Left cardiac atrium (tissue), 4 donors: ENCODE measurements at places on chromosomes 11 and 22. TPM values are rescaled to one million over a fixed set of nuclear protein-coding genes. Genes with fewer than 3 reads are reported as not detected.
A peak's percentile ranks its signal among the peaks of the same experiment; 100 is the strongest.

Gene HBD
- not detected for total RNA-seq

Gene LIPT2
- total RNA-seq: 2.0 TPM

Gene HTR3A
- 0.18 TPM for total RNA-seq

Gene SAA4
- 0.94 TPM for total RNA-seq

Gene RASSF10
- total RNA-seq: 0.63 TPM

Gene MAPK8IP1
- 5.0 TPM for total RNA-seq

Gene ASCL2
- 0.50 TPM for total RNA-seq

Gene SEPTIN3
- total RNA-seq: 0.09 TPM

Gene TMPRSS13
- 0.15 TPM for total RNA-seq

Gene COA4
- 65.3 TPM for total RNA-seq

Gene HIC2
- 1.6 TPM for total RNA-seq

Gene OTOG
- total RNA-seq: not detected

Gene MS4A3
- not detected for total RNA-seq

Gene CCDC15
- total RNA-seq: 0.82 TPM

Gene RNF214
- total RNA-seq: 20.3 TPM

Gene NAT10
- total RNA-seq: 29.0 TPM

GRCh38 chr11:126431401-126432064 lies 76.0 kb downstream of the ST3GAL4 start:
- peak; percentile 87 for DNase-seq

- DNase-seq: peak; percentile 65
Measured at GRCh38 chr11:45885274-45885920, at the start of gene MAPK8IP1. Gene MAPK8IP1, plus strand, starts transcription at chr11:45885651. Its CDS starts 170 bp downstream, at chr11:45885821.

DNA sequence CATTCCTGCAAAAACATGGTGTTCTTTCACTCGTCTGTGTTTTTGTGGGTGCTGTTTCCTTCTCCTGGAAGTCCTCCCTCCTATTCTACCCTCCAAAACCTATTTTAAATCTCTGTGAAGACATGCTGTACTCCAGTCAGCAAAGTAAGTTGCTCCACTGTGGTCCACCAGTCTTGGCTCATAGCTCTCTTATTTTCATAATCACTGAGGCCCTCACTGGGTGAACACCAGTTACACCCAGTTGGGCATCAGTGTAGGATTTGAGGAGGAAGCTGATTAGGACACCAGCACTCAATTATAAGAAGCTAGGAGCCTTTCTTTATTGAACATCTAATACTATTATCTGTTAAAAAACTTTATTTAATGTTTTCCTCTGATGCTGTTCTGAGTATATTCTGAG lies 23.9 kb upstream of the EED start:
- no peak for DNase-seq

GRCh38 chr22:34992672-34993071 lies 73.3 kb upstream of the ISX start:
- DNase-seq: no peak

GRCh38 chr11:9783986-9784385 lies 120.1 kb downstream of the SWAP70 start:
- no peak for DNase-seq

DNA sequence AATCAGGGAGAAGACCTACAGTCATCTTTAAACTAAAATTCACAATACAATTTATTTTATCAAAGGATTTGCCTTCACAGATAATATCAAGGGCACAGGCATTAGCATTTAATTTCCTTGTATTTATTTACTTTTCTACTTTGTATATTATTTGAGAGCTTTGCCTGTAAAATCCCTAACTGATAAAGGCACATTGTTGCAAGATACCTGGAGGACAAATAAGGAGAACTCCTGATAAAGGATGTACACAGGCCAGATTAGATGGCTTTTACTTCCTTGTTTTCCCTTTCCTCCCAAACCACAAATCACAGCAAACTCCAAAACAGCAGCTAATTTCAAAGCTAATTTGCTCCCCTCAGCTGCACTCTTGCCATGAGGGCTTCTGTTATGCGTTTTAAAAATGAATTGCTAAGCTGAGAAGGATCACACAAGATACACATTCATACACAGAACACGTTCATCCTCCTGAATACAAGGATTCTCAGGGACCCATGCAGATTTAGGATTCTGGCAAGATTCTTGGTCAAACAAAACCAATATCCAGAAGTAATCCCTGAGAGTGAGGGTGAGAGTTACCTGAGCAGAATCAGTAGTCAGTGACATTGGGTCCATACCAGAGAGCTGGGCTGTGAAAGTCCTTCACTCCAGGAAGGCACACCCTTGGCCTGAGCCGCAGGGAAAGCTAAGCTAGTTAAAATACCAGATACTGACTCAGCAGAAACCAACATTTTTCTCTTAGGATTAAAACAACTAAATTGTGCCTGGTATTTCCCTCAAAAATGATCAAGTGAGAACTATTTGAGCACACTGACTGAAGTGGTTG lies 100.3 kb upstream of the CLPB start:
- DNase-seq: no peak

- DNase-seq: no peak
Measured at GRCh38 chr11:18455686-18456372, at the start of gene LDHAL6A. Gene LDHAL6A, plus strand, starts transcription at chr11:18455856. Its CDS starts 825 bp downstream, at chr11:18456681.

GRCh38 chr11:60950933-60951605 lies 907 bp downstream of the SLC15A3 start:
- DNase-seq: no peak

GRCh38 chr11:61737636-61738386 lies 14.6 kb upstream of the MYRF start:
- no peak for DNase-seq

DNA sequence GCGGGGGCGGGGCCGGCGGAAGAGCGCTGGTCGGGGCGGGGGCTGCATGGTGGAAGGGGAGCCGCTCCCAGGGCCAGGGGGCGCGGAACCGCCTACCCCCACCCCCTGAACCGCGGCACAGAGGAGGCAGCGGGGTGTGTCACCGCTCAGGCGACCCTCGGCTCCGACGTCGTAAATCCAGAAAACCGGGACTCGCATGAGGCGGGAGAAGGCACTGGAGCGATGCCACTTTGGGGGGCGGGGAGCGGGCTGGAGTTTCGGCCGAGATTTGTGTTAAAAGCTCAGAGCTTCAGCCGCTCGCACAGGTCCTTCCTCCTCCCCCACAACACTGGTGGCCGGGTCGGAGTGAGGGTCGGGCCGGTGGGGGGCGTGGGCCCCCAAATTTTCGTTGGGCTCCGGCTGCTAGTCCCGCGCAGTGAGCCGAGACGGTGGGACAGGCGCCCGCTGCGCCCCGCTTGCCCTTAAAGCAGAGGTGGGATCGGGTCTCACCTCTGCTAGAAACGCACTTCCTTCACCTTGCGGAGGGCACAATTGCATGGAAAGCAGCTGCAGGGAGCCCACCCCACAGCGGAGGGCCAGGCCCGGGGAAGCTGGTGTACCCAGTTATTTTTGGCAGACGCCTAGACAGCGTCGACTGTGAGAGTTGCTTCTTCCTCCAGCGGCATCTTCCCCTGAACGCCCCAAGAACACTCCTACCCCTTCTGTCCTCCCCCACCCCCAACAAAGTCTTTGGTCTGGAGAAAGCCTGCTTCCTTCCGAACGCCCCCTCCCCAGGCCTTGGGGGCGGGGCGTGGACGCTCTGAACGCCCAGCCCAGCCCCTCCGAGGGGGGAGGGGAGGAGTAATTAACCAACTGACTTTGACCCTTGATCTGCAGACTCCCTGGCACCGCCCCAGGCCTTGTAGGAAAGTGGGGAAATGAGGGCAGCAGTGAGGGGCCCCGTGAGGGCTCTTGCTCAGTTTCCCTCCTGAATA lies 1.1 kb downstream of the OVOL1 start:
- DNase-seq: no peak

GRCh38 chr11:26522912-26523610 lies 49.0 kb downstream of the MUC15 start:
- DNase-seq: no peak

- no peak for DNase-seq
Measured at GRCh38 chr11:128271401-128271800, 316.0 kb downstream of the ETS1 start.

- DNase-seq: no peak
Measured at GRCh38 chr11:17157761-17158160, 50.0 kb downstream of the PIK3C2A start.

- DNase-seq: no peak
Measured at GRCh38 chr22:38831166-38831945, 12.5 kb downstream of the NPTXR start.

DNA sequence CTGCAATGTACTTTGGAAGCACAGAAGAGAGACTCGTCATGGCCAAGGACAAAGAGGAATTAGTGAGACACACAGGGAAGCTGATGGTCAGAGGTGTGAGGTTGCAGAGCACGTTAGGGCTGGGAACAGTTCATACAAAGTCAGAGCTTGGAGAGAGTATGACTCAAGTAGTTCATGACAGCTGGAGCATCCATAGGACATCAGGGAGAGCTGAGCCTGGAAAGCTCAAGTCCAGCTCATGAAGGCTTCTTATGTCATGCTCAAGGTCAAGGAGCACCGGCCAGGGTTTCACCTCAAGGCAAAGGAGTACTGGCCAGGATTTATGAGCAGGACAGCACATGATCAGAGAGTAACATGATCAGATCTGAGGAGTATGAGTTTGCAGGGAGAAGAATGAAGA lies 64.6 kb upstream of the CHST1 start:
- no peak for DNase-seq

GRCh38 chr11:108235633-108236032 lies 12.8 kb downstream of the ATM start:
- DNase-seq: no peak

DNA sequence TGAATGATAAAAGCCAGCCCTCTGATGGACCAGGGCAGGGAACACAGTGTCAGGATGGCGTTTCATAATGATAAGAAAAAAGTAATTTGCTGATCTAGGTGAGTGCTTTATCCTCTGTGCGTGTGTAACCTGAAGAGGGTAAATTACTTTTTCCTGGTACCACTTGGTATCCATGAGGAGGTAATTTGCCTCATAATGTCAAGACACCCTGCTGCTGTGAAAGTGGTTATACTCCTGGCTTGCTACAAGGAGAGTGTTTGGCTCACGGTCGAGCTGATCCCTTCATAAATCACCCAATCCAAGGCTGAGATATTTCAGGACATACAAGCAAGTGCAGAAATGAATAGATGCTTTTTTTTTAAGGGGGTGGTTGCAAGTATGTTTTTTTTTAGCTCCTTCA lies 207.2 kb upstream of the PGR start:
- DNase-seq: no peak

- no peak for DNase-seq
Measured at GRCh38 chr11:90434858-90435257, 212.0 kb upstream of the CHORDC1 start.

- no peak for DNase-seq
Measured at GRCh38 chr11:78318321-78319114, 99.1 kb downstream of the GAB2 start.

DNA sequence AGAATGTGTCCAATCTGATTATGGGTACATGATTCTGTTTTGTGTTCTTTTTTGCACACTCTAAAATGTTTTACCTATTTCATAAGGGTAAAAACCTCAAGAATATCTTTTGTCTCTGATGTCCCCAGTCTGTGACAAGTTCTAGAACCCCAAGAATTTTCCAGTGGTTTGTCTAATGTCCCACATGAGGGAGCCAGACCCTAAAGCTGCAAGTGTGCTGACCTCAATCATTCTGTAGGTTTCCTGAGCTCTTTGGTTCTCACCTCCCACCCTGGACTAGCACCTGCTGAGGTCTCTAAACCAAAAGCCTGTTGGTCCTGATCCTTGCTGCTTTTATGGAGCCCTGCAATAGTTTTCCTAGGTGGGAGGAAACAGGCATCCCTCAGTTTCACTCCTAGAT lies 149.8 kb upstream of the MPPED2 start:
- no peak for DNase-seq

DNA sequence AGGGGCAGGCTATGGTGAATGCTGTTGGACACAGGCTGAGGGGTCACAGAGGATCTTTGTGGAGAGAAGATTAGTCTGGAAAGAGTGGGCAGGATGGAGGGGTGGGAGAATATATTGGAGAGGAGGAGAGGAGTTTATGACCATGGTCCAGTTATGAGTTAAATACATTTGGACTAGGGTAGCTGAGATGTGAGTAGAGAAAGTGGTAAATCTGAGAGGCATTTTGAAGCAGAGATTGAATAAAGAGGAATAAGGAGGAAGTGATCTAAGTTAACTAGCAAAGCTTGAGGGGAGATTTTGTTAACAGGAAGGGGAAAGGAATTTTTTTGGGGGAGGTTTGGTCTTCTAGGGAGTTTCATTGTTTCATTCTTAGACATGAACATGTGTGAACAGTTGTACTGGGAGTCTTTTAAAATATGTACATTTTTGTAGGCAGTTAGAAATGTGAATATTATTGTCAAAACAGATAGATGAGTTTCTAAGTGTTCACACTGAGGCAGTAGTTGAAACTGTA lies 43.1 kb upstream of the EED start:
- DNase-seq: no peak

DNA sequence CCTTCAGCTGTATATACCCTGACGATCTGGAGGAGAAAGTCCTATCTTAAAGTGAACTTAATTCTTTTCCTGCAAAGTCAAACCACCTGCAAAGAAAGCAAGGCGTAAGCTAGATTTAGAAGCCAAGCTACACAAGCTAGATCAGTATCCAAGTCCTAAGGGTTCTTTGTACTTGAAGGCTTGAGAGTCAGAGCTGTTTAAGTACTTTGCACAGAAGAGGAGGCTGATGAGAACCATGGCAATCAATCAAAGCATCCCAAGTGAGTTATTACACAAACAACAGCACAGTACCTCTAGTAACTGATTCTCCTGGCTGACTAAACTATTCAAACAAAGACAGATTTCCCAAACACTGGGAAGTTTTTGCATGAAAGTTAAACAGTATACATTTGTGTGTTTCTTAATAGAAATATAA lies 1.9 kb downstream of the CDON start:
- DNase-seq: no peak
